ENCODE measurements at places on chromosomes 4 and X.

GRCh38 chr4:28373191-28373590 lies 1512.5 kb downstream of the STIM2 start:
- no peak for DNase-seq

DNA sequence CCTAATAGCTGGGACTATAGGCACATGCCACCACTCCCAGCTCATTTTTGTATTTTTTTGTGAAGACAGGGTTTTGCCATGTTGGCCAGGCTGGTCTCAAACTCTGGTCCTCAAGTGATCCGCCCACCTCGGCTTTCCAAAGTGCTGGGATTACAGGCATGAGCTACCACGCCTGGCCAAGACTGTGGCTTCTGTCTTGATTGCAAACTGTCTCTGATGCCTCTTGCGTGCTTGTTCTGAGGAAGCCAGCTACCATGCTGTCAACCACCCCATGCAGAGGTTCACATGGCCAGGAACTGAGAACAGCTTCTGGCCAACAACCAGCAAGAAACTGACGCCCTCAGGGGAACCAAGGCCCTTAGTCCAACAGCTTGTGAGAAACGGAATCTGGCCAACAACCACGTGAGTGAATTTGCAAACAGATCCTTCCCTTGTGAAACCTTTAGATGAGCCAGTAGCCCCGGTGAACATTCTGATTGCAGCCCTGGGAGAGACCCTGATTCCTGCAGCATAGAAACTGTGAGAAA lies 71.2 kb downstream of the SUPT20HL2 start:
- DNase-seq = no peak

- DNase-seq = no peak
These were observed 61.1 kb upstream of the RPL34 start for GRCh38 chr4:108559068-108559793.

GRCh38 chr4:139167774-139168444 lies 9.1 kb downstream of the ELF2 start:
- no peak for DNase-seq

- DNase-seq = no peak
These were observed 494.4 kb downstream of the TMA16 start for GRCh38 chr4:163988865-163989264.

GRCh38 chrX:69603566-69604194 lies 12.2 kb upstream of the EDA start:
- DNase-seq = no peak

DNA sequence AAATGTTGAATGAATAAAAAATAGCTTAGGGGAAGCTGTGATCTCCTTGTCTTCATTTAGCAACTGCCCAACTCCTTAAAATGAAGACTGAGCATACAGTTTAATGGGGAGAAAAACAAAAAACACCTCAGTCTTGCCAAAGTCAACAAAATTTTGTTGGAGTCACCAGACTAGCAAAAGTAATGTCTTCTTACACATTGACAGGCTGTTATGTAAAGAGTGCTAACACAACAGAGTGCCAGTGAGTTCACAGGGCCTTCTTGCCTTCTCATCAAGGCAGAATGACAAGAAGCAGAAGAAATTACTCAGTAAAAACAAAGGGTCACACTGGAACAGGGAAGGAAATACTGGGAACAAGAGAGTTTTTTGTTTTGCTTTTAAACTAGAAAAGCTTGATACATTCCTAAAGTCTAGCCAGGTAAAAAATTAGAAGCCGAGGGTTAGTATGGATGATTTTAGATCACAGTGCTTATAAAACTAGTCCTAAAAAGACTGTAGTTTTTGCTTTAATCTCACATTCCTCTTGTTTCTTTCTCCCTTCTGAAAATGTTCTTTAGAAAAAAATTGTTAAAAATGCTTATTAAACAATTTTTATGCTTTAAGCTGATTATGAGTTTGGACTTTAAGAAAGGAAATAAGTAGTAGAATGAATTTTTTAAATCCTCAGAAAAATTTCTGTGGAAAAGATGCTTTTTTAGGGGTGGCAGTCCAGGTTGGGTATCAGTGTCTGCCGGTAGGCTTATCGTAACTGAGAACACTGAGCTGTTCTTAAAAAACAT lies 38.7 kb upstream of the FRAS1 start:
- no peak for DNase-seq

- no peak for DNase-seq
These were observed 109.8 kb downstream of the NYX start for GRCh38 chrX:41556958-41557357.

- DNase-seq = no peak
These were observed 333.2 kb upstream of the MAD2L1 start for GRCh38 chr4:120399826-120400225.

- no peak for DNase-seq
These were observed 20.1 kb downstream of the EIF4E start for GRCh38 chr4:98908703-98909262.

DNA sequence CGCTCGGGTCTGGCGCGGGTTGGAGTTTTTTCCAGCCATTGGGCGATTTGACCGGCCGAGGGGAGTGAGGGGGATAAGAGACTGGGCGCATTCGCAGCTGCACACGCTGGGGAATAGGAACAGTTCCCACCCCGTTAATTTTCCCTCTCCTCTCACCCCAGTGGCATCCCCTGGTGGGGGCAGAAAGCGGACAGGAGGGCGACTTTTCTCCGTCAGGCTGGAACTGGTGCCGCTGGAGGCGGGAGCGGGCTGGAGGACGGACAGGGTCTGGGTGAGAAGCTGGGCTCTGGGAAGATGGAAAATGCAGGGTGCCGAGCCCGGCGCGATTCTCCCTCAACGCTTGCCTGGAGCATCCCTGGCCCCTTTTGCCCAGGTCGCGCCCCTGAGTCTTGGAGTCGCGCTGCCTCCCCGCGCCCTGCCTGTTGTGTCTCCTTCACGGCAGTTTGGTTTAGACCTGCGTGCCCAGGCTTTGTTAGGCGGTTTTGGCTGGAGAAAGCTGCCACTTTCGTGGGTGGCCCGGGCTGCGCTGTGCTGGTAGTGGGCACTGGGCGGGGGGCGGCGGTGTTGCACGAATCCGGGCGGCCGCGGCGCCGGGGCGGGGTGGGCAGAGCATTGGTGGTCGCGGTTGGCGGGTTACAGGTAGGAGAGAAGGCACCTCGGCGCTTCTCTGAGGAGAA lies 2.0 kb downstream of the ADGRL3 start:
- DNase-seq = no peak

DNA sequence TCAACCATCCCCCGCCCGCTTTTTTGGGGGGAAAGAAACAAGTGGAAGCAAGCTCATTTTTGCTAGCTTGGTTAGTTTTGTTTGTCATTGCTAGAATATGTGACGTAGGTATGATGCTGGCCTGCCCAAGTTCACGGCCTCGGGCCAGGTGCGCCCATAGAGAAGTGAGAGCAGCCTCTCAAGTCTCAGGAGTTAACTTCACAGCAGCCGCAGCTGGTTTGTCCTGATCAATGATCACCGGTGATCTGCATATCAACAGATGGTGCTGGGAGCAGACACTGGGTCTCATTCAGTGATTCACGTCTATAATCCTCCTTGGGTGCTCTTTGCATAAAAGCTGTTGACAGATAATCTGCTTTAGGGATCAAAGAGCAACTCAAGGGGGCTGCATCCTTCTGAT lies 50.1 kb downstream of the ENPP6 start:
- DNase-seq = no peak

DNA sequence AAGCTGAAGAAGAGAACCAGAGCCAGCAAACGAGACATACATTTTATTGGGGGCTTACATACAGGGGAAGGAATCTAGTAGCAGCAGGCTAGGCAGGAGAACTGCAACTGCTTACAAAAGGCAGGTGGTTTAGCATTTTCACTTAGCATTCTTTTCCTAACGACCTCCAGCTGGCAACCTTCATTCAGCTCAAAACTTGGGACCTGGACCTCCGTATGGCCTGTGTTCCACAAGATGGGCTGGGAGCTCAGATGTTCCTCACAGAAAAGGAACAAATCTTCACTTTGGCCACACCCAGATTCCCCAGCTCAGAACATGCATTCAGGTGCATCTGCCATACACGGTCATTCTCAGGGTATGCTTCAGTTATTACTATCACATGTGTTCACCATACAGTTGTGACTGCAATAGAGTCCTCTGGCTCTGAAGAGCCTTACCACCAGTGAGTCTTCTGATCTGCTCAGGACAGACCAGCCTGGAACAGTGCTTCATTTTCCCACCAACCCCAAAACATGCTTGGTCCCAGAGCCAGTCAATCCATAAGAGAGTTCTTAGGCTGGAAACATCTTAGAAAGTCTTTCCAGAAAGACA lies 29.6 kb upstream of the AP1AR start:
- DNase-seq = no peak

- no peak for DNase-seq
These were observed 10.1 kb downstream of the IDS start for GRCh38 chrX:149494844-149495565.

- no peak for DNase-seq
These were observed 30.0 kb downstream of the OTUD6A start for GRCh38 chrX:70092247-70092646.

DNA sequence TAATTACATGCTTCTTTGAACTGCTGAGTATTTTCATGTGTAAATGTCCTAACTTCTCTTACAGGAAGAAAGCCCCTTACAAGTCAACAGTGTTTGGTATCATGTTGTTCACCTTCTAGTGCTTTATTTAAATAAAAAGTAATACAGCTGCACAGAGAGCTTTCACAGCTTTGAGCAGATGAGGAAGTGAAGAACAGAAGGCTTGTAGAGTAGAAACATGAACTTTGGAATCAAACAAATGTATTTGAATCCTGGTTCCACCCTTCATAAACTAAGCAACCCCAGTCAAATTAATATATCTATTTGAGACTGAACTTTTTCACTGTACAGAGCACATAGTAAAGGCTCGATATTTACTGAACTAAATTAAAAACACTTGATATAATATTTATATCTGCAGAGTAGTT lies 120.5 kb downstream of the CAMK2D start:
- no peak for DNase-seq

- DNase-seq = no peak
These were observed 34.6 kb downstream of the MAP9 start for GRCh38 chr4:155342142-155342541.

GRCh38 chr4:86416081-86416480 lies 56.2 kb upstream of the MAPK10 start:
- no peak for DNase-seq

DNA sequence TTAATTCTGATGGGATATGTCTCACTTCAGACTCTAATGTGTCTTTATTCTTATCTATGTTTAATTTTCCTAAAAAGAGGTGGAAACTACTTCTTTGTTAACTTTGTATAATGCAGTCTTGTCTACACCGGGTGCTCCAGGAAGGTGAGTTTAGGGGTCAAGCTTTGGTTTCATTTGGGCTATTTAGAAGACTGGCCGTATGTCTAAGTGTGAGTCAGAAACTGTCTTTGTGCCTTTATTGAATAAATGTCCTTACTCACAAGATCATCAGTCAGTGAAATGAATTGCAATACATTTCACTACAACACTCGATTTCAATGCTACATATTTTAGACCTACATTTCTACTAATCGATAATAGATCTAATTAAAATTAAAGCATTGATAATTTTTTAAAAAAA lies 56.2 kb downstream of the PROM1 start:
- DNase-seq = no peak

- no peak for DNase-seq
These were observed 27.6 kb upstream of the CFAP299 start for GRCh38 chr4:80307774-80308465.

GRCh38 chr4:66842724-66843088 lies 702.6 kb downstream of the CENPC start:
- DNase-seq = no peak

- no peak for DNase-seq
These were observed 87.6 kb upstream of the SLC4A4 start for GRCh38 chr4:71251261-71251660.

- no peak for DNase-seq
These were observed 133.8 kb upstream of the PRPS2 start for GRCh38 chrX:12657433-12657832.

DNA sequence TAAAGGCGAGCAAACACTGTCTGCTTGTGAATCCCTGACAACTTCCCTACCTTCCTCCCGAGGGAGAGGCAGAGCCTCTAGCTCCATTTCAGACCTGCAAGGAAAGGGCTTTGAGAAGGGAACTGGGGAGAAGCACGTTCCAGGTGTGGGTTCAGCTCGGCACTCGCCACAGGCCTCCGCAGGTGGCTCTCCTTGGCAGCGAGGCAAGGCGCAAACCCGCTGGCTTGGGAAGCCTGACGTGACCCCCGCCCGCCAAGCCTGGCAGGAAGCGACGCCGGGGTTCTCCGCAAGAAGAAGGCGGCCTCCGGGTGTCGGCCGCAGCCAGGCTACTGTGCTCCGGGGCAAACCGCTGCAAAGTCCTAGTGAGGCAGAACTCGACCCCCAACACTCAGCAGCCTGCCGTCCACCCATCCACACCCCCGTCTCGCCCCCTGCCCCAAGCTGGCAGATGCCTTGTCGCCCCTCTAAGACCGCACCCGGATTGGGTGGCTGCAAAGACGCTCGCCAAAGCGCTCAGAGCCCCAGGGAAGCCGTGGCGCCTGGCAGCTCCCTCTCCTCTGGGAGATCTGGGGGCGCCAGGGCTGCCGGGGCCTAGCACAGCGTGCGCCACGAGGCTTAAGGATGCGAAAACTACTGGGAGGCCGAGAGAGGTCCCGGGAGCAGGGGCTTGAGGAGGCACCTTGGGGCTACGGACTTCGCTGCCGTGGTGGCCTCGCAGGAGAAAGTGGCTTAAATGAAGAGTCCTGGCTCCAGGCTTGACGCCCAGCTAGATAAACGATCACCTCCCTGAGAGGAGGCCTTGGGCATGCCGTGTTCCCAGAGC lies 21.8 kb downstream of the NKX3-2 start:
- DNase-seq = no peak

DNA sequence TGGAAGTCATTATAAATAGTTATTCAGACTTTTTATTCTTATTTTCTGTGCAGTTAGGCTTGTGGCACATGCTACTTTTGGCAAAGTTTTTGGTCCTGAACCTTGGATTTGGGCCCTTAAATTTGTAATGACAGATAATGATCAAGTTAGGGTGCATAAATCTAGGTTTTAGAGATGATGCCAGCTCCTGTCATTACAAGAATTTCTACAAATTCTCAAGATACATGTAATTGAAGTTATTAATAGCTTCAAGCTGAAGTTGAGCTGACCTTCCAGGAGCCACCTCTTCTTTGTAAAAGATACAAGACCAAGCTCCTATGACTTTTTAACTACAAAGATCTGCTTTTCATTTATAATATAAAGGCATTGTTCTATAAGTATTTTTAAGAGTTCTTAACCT lies 255.6 kb upstream of the UGT8 start:
- DNase-seq = no peak

DNA sequence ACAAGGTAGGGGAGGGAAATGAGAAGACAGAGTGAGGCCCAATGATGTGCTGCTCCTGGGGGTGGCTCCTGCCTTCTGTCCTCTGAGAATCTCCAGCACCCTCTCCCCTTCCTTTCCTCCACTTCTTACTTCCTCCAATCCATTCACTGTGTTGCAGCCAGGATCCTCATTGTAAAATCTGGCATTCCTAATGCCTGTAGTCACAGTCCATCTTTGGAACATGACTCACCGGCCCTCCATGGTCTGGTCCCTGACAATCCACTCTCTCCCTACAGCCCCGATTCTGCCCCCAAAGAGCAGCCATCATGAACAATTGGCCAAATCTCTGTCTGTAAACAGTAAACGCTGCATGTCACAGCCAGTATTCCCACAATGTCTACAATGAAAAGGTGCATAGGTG lies 72.9 kb downstream of the CLNK start:
- DNase-seq = no peak
